Activated naive CD4-positive, alpha-beta T cell treated with anti-CD3 and anti-CD28 coated beads, Interleukin-2, amount 50 U/mL, for 72 hours (primary cell): ENCODE measurements at places on chromosomes 6 and 20.

GRCh38 chr6:149190224-149190831 is 127.2 kb upstream of the TAB2 start:
- peak; percentile 47 for DNase-seq

DNA sequence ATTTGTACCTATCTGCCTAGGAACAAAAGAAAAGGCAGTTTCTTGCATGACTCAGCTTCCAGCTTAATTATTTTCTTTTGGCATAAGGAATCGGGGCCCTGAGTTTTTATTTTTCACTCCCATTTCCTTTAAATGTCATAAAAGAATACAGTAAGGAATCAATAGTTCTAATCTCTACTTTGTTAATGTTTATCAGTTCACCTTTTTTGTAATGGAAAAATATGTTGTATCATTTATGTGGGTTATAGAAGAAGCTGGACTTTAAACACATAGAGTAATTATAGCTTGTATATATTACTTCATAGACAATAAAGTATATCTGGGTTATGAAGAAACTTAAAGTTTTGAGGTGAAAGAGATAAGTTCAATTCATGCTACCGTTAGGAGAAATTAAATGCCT is 1214.8 kb upstream of the GJE1 start:
- DNase-seq: no peak

GRCh38 chr20:10379761-10380160 is 54.3 kb downstream of the MKKS start:
- DNase-seq: no peak

GRCh38 chr6:11432713-11433450 is 104.7 kb upstream of the TMEM170B start:
- no peak for DNase-seq

DNA sequence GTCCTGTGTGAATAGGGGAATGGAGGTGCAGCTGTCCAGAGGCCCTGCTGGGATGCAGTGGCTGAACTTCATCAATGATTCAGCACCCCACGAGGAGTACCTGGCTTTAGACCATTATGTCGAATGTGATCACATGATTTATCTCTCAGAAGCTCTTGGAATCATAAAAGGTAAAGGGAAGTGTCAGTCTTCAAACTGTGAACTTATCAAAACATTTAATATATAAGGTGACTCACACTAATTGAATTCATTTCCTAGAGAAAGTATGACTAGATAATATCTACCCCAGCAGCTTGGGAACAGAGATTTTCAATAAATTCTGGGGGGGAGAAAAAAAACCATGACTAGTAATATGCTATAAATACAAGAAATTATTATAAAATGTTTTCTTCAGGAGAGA is 29.5 kb downstream of the ALDH8A1 start:
- no peak for DNase-seq

- DNase-seq: no peak
Measured at GRCh38 chr6:102841060-102841459, 1447.6 kb downstream of the GRIK2 start.

DNA sequence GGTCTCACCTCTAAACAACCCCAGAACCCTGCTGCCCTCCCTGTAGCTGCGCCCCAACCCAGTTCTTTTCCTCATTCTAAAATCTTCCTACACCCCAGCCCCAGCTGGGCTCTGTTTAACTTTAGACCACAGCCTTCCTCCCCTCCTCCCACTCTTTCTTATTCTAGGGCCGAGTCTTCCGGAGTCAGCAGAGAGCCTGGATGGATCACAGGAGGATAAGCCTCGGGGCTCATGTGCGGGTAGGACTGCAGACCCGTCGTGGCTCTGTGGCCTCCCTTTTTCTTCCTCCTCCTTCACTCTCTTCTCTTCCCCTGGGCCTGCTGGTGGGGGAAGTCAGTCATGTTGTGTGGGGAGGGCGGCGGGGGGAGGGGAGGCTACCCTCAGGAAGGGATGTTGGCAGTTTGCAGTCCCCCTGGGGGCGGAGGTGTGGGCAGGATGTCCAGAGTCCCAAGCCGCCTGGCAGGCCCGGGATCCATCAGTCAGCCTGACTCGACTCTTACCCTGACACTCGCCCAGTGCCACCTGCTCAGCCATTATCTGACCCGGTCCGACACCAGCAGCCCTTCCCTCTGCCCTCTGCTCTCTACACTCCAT is 8.1 kb downstream of the CAPN11 start:
- DNase-seq: no peak

DNA sequence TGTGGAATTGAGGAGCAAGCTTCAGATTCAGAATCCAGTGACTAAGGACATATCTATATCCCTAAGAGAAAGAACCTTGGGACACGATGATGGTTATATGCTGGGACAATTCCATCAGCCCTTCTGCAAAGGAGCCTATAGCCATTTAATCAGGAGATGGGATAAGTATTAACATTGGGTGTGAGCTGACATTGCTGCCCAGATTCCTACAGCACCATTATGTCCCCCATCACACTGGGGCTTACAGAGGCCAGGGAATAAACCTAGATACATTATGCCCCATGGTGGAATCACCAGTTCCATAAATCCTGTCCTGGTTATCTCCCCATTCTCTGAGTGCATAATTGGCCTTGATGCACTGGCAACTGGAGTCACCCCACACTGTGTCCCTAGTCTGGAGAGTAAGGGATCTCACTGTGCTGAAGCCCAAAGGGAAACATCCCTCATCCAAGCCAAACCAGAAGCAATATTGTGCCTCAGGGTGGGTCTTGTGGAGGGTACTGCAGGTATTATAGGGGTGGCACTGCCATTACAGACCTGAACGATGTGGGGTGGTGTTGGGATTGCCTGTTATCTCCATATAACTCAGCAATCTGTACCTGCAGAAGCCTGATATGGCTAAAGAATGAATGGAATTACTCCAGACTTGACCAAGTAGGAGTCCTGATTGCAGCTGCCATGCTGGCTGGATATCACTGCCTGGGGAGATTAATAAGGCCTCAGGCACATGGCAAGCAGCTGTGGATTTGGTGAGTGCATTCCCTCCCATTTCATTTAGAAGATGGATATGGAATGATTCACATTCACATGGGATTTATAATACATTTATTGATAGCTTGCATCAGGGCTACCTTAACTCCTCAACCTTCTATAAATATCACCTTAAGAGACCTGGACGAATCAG is 5.0 kb downstream of the HLA-A start:
- DNase-seq: no peak

DNA sequence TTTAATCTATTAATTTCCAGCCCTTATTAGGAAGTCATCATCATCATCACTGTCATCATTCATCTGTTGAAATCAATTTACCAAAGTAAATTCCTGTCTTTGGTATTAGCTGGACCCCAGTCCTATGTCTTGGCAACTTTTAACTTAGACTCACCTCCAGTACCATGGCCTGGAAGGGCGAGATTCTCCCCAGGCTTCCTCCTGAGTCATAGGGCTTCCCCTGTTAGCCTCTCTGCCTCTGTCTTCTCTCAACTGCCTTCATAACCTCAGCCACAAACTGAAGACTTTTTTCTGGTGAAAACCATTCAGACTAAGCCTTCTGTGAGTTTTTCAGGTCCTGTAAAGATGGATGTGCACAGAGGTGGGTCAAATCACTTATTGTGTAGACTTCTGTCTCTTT is 95.0 kb downstream of the NKAIN2 start:
- DNase-seq: no peak

GRCh38 chr20:37846573-37846972 is 56.4 kb upstream of the VSTM2L start:
- no peak for DNase-seq

- no peak for DNase-seq
Measured at GRCh38 chr6:41097467-41098090, 24.8 kb downstream of the NFYA start.

DNA sequence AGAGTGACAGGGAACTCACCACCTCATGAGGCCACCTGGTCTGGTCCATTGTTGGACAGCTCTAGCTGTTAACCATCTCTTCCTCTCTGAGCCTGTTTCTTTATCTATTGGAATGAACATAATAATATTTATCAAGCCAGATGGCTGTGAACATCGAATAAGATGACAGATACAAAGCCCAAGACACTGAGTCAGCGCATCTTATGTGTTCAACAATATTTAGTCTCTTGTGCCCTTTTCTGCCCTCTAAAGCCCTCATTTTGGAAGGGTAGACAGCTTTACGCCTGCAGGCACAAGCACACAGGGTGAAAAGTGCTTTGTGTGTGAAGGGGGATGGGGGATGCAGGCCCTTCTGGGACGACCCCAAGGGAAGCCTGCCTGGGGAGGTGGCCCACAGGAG is 164.0 kb downstream of the GRM4 start:
- no peak for DNase-seq

GRCh38 chr20:35502352-35502751 is 27.1 kb downstream of the C20orf173 start:
- DNase-seq: no peak

GRCh38 chr6:83153883-83154521 is 39.1 kb downstream of the PGM3 start:
- no peak for DNase-seq

DNA sequence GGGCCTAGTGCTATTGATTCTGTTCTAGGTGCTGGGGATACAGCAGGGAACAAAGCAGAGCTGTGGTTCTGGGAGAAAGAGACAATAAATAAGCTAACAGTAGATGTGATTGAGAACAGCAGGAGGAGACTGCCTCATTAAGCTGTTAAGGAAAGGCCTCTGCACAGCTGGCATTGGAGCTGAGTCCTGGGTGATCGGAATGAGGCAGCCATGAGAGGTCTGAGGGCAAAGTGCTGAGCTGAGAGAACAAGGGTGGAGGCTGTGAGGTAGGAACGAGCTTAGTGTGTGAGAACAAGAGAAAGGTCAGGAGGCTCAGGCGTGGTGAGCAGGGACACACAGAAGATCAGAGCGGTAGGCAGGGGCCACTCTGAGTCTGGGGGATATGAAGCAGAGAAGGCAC is 18.3 kb downstream of the DDX27 start:
- no peak for DNase-seq

- no peak for DNase-seq
Measured at GRCh38 chr6:88869263-88870020, 94.0 kb downstream of the RNGTT start.

DNA sequence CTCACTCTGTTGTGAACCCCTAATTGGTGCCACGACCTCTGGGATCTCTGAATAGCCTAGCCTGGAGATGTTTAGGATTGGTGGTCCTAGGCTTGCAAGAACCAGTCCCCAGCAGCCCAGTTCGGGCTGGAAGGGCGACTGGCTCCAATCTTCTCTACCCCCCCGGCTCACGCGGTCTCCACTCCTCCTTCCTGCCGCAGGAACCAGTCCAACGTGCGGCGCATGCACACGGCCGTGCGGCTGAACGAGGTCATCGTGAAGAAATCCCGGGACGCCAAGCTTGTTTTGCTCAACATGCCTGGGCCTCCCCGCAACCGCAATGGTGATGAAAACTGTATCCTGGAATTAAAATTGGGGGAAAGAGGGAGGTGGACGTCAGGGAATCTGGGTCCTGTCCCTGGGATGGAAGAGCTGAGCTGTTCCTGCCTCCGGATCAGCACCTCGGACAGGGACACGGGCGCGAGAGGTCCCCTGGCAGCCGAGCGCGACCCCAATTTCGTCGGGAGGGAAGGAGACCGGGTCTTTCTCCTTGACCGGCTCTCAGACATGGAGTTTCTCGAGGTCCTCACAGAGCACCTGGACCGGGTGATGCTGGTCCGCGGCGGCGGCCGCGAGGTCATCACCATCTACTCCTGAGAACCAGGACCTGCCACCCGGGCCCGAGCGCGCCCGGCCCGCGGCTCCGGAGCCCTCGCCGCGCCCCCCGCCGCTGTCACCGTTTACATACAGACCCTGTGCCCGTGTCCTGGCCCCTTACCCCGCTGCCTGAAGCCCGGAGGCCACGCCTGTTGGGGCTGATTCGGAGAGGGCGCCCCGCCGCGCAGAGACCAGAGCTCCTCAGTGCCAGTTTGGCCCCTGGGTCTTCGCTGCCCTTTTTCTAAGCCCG is 28.2 kb downstream of the SLC12A5 start:
- no peak for DNase-seq

- no peak for DNase-seq
Measured at GRCh38 chr6:112269979-112270566, 15.7 kb upstream of the LAMA4 start.

DNA sequence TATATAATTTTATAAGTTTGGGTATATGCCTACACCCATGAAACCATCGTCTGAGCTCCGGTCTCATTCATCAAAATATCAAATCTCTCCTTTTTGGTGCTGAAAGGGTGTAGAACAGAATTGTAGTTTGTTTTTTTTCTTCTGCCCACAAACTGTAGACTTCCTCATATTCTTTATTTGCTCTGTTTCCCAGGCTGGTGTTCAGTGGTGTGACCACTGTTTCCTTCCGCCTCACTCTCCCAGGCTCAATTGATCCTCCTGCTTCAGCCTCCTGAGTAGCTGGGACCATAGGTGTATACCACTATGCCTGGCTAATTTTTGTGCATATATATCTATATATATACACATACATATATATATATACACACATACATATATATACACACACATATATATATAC is 139.6 kb upstream of the HCRTR2 start:
- no peak for DNase-seq

DNA sequence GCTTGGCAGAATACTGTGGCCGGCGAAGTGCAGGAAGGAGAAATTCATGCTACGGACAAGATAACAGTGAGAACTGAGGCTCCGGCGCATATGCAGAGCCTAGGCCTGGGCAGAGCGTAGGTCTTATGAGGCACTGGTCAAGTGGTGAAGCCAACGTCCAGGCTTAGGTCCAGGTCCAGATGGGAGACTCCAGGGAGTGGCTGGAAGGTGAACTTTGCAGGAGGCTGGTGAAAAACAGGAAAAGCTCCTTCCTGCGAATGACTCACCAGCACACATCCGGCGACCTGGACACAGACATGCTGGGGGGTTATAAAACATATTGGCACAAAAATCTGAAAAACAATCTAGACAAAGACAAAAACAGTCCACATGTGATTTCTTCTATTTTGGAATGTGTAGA is 15.4 kb downstream of the C6orf141 start:
- no peak for DNase-seq

GRCh38 chr20:25544311-25544710 is 41.0 kb downstream of the NINL start:
- no peak for DNase-seq

DNA sequence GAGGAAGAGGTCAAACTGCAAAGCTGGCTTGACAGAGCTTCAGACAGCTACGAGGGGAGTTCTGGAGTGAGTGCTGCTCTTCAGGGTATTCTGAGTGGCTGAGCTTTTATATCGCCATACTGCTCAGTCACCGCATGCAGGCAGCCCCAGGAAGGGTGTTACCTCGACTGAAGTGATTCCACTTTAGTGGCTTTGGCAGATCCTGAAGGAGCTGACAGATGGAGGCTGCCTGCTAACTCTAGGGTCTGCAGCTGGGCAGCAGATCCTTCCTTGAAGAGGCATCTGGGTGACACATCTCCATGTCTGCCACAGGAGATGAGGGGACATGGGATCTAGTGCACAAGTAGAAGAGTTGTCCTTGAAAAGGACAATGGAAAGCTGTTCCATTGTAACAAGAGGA is 3.7 kb upstream of the DEK start:
- DNase-seq: no peak

DNA sequence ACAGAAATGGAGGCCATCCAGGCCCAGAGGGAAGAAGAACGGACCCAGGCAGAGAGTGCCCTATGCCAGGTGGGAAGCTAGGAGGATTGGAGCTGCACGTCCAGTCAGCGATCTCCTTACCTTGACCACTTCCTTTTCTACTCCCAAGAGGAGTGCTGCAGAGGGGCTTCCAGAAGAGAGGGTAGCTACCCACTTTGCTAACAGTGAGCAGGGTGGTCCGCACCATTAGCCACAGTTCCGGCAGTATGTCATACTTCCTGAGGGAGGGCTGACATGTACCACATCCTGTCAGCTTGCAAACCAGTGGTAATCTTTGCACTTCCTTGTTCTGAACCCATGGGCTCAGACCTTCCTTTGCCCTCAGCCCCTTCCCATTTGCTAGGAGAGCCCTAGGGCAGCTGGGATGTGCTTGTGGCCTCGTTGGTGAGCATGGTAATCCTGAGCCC is 35.4 kb downstream of the CEP250 start:
- DNase-seq: peak; percentile 46

GRCh38 chr20:36405255-36405654 is 99.1 kb downstream of the DLGAP4 start:
- no peak for DNase-seq
